Astrocyte (in vitro differentiated cells and primary cell): ENCODE measurements at places on chromosomes 3 and 15. TPM values are rescaled to one million over a fixed set of nuclear protein-coding genes. Genes with fewer than 3 reads are reported as not detected.
A peak's percentile ranks its signal among the peaks of the same experiment; 100 is the strongest.

DNA sequence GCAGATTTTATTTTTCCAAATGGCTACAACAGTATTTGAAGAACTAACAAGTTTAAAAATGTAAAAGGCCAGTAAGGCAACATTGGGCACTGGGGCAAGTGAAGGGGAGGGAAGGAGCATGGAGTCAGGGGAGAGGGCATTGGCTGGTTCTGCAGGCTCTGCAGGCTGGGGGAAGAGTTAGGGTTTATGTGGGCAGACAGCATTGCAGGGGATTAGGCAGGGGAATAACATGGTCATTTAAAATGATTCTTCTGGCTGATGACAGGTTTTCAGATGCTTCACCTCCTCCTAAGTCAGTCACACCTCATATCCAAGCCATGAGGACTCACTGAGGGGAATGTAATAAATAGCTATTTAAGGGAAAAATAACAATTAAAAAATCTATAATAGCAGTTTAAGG, 52.6 kb downstream of the BTD start:
- DNase-seq, result no peak
- H3K27me3 ChIP-seq, result no peaks in the 10 kb centered on the region
- H3K4me1 ChIP-seq, result peaks cover 8% of the 10 kb centered on the region
- H3K36me3 ChIP-seq, result no peaks in the 10 kb centered on the region

DNA sequence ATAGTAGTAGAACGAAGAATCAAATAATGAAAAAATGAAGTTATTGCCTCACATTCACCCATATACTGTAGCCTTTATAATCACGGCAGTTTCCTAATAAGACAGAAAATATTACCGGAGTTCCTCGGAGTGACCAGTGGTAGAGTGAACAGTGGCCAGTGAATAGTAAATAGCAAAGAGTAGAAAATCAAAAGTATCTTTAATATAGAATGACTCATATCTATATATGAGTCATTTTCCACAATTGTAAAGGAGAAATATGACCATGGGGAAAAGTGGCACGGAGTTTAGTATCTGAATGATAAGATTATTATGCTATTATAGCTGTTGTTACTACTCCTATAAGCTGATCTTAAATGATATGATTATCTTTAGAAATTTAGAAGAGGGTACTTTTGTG, 38.5 kb downstream of the ZBTB20 start:
- H3K4me3 ChIP-seq, result no peak overlapping the region
- H3K27me3 ChIP-seq, result no peaks in the 10 kb centered on the region
- no peak for DNase-seq

DNA sequence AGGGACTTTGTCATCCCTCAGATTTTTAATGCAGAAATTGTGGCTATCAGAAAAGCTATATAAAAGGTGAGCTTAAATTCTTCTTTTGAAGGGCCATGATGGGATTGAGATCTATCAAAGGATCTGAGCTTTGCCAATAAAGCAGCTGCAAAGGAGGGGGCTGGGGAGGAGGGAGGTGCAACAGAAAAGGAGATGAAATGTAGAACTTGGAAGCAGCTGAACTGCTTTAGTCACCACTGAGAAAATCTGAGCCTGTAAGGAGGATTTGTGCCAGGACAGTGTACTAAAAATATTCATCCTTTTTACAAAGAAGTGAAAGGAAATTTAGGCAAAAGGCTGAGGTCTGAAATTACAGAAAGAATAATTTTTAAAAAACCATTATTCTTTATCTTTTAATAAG, 10.4 kb downstream of the TSPAN3 start:
- H3K4me1 ChIP-seq, result peaks cover 21% of the 10 kb centered on the region
- H3K27ac ChIP-seq, result no peak overlapping the region
- no peak overlapping the region for H3K4me3 ChIP-seq
- DNase-seq, result peak; percentile 42

ALDH1L1 gene
- total RNA-seq, result not detected in 2 replicates

ZBTB11 gene
- 19.4 and 20.9 TPM in 2 replicates for total RNA-seq

- no peaks in the 10 kb centered on the region for H3K36me3 ChIP-seq
- no peaks in the 10 kb centered on the region for H3K27me3 ChIP-seq
- DNase-seq, result no peak
- H3K4me3 ChIP-seq, result no peak overlapping the region
Observed at GRCh38 chr3:100850701-100851100, 141.4 kb downstream of the TFG start.

DNA sequence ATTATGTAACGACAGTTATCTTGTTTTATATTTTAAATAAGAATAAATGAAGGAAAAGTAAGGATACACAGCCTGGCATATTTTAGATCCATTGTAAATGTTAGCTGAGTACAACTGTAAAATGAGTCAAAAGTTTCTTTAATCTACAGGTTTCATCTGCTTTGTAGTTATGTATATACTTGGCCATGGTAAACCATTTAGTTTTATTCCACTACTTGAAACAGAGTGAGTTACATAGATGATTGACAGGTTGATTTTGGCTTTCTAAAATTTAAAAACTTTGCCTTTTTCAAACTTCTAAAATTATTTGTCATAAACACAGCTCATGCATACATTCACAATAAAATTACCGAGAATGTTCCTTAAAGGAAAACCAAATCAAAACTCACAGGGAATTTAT, 371.2 kb downstream of the ROBO1 start:
- H3K4me1 ChIP-seq, result no peaks in the 10 kb centered on the region
- DNase-seq, result no peak
- H3K27me3 ChIP-seq, result no peaks in the 10 kb centered on the region
- H3K36me3 ChIP-seq, result no peaks in the 10 kb centered on the region
- H3K4me3 ChIP-seq, result no peak overlapping the region

C3orf70 gene
- total RNA-seq, result 5.7 and 8.2 TPM in 2 replicates

RTP3 gene
- total RNA-seq, result not detected in 2 replicates

WDR76 gene
- 0.73 and 1.0 TPM in 2 replicates for total RNA-seq

NAALADL2 gene
- total RNA-seq, result 2.7 and 3.3 TPM in 2 replicates
